ENCODE measurements at places on chromosomes 7 and 10. TPM values are rescaled to one million over a fixed set of nuclear protein-coding genes. Genes with fewer than 3 reads are reported as not detected.

- no peak for DNase-seq
Measured at GRCh38 chr10:75506930-75507329, 75.5 kb downstream of the LRMDA start.

DNA sequence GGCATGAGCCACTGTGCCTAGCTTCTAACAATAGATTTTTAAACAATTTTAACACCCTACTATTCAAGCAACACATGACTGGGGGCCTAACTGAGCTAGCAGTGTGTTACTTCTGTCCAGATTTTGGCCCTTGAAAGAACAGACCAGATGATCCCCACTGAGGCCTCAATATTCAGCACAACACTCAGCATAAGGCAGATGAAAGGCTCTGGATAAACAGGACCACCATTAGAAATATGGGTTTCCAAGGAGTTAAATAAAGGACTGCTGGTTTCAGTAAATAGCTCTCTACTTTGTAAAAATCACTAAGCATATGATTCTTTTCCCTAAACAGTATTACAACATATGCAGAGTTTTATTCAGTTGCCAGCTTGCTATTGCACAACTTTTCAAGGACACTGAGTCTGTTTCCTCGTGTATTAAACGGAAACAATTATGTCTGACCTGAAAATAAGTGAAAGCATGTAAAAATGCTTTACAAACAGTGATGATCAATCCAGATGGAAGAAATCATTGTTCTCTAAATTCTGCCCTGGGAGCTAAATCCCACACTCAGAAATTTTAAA is 23.8 kb upstream of the FZD1 start:
- DNase-seq, result no peak

GRCh38 chr10:113604572-113604971 is 51.7 kb downstream of the HABP2 start:
- DNase-seq, result no peak

GRCh38 chr10:34962866-34963265 is 127.3 kb downstream of the CUL2 start:
- DNase-seq, result no peak

GRCh38 chr10:2627969-2628368 is 439.4 kb upstream of the PFKP start:
- DNase-seq, result no peak

- DNase-seq, result no peak
Measured at GRCh38 chr7:82700741-82701140, 257.2 kb upstream of the CACNA2D1 start.

- no peak for DNase-seq
Measured at GRCh38 chr7:39709029-39709428, 85.7 kb downstream of the RALA start.

DNA sequence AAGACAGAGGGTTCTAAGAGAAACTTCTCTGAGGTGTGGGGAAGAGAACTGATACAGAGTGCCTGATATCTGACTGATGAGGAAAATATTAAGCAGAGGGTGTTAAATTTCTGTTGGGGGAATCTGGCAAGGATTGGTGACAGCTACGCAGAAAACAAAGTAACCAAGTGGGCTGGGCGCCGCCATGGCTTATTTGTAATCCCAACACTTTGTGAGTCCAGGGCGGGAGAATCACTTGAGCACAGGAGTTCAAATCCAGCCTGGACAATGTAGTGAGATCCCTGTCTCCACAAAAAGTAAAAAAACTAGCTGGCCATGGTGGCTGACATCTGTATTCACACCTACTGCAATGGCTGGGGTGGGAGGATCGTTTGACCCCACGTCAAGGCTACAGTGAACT is 2.1 kb upstream of the C7orf25 start:
- no peak for DNase-seq

- no peak for DNase-seq
Measured at GRCh38 chr10:86863484-86863842, 94.0 kb downstream of the MMRN2 start.

- no peak for DNase-seq
Measured at GRCh38 chr7:131931370-131931769, 374.9 kb upstream of the PODXL start.

GRCh38 chr7:156793334-156793733 is 99.6 kb downstream of the LMBR1 start:
- DNase-seq, result no peak

GRCh38 chr10:125231813-125232475 is 71.6 kb upstream of the CTBP2 start:
- no peak for DNase-seq

GRCh38 chr7:47520406-47520805 is 61.5 kb downstream of the TNS3 start:
- DNase-seq, result no peak

The STEAP4 gene
- 0.09 TPM for total RNA-seq

The HOGA1 gene
- not detected for total RNA-seq

The ANK3 gene
- total RNA-seq, result 4.0 TPM

The PITX3 gene
- total RNA-seq, result not detected

The TAS2R41 gene
- not detected for total RNA-seq

The DENND11 gene
- total RNA-seq, result 49.1 TPM

Data from activated B cell treated with CpG ODN at 0.5 μM for 24 hours (primary cell).